ENCODE measurements at places on chromosomes 13 and 19.

DNA sequence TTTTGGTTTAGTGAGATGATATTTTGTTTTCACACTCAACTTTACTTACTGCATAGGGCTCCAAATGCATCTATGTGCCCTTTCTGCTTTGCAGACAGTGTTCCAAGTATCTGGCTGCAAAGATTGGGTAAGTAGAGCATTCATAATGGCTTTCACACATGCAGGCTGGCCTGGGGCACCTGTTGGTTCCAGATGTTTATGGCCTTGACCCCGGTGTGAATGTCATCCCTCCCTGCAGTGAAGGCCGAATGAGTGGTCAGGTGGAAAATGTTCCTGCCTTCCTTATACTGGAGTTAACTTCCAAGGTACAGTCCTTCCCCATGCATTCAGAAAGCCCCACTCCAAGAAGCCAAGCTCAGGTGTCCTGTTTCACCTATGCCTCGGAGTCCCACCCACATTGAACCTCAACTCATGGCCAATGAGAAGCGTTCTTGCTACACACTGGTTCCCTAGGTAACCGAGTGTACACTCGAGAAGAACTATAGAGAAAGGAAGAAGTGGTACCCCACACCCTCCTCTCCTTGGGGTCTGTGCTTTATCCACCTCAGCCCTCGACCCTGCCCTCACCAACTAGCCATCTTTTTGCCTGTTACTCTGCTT is 23.0 kb upstream of the ZNF536 start:
- no peak for DNase-seq

GRCh38 chr13:83503424-83503823 is 378.9 kb downstream of the SLITRK1 start:
- DNase-seq = no peak

DNA sequence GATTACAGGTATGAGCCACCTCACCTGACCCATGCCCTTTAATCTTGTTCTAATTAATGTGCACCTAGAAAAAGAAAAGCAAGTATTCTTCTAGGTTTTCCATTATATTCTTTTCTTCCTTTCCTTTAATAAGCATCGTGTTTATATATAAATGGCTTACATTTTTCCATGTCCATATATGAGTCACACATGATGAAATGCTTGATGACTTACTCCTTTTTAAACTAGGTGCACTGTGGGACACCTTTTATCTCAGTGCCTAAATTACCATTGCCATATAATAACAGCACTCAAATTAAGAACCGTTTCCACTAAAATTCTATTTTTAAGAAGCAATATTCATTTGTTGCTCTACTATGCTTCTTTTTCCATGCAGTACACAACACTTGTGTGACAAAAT is 363.3 kb downstream of the LIG4 start:
- no peak for DNase-seq

DNA sequence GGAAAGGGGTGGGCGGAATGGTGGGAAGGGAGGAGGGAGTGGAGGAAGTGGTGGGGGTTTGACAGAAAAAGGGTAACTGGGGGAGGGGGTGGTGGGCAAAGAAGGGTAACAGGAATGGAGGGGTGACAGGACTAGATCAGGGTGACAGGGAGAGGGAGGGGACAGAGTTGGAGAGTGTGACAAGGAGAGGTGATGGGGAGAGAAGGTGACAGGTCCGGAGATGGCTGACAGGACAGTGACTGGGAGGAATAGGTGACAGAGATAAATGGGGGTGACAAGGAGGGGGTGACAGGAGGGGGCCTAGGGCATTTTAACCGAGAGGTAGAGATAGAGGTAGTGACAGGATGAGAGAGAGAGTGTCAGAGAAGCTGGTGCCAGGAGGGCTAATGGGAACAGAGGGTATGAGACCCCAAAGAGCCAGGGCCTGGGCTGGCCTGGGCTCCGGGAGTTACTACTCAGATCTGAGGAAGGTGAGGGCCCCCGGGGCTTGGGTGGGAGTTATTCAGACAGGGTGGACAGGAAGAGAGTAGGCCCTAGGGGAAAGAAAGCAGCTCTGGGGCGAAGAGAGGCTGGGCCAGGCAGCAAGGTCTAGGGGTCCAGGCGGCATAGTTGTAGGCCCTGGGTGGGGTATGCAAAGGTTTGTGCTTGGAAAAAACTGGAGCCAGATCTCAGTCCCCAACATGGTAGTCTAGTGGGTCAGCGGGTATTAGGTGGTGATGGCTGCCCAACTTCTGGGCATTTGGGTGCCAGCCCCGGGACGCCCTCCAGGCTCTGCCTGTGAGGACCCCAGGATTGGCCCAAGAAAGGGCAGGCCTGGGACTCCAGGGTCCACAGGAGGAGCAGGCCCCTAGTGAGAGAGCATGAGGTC is 660 bp downstream of the CIC start:
- DNase-seq = no peak

GRCh38 chr19:39676004-39676403 is 20.3 kb downstream of the LGALS16 start:
- DNase-seq = no peak

- peak; percentile 29 for DNase-seq
Measured at GRCh38 chr19:34345947-34346351, 19.0 kb upstream of the GPI start.

- no peak for DNase-seq
Measured at GRCh38 chr13:27472441-27472840, 22.1 kb upstream of the MTIF3 start.

- no peak for DNase-seq
Measured at GRCh38 chr19:48514123-48514458, 2.5 kb upstream of the LMTK3 start.

- DNase-seq = no peak
Measured at GRCh38 chr13:21960108-21960507, 289.2 kb downstream of the FGF9 start.

DNA sequence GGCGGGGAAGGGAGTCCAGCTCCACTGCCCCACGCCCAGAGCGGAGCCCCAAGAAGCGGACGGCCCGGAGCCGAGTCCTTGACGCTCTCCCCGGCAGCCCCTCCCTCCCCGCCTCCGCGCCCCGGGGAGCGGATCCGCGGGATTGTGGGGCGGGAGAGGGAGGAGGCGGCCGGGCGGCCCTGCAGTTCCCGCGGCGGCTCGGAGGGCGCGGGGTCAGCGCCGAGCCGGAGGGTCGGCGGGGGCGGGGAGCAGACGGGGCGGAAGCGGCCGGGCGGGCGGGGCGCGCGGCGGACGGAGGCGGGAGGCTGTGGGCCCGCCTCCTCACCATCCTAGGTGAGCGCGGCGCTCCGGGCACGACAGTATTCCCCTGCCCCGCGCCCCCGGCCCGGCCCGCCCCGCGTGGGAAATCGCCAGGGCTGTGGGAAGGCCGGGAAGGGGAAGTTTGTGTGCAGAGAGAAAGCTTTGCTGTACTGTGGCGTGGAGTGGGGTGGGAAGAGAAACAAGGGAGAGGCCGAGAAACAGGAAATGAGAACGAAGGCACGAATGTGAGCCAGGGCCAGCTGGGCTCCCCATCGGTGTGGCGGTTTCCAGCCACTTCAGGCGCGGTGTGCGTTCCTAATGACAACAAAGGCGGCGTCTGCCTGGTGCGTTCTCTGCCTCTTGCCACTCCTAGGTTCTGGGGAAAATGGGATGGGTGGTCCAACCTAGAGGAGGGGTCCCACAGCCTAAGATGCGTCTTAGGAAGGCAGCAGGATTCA is 1.3 kb upstream of the KLF12 start:
- DNase-seq = peak; percentile 81

DNA sequence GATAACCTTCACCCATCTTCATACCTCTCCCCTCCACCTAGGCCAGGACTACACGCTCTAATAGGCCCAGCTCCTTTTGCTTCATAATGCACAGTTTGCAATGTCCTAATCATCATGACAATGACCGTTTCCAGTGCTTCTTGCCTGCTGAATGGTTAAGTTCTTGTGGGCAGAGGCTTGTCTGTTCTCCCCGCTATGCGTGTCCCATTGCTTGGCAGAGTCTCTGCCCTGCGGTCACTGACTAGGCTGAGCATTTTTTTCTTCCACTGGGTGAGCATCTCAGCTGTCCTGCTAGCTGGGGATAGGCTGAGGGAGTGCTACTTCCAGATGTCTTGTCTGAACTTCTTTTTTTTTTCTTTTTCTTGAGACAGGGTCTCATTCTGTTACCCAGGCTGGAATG is 314.7 kb downstream of the UQCRFS1 start:
- no peak for DNase-seq

GRCh38 chr19:13726323-13726722 is 38.0 kb upstream of the MRI1 start:
- no peak for DNase-seq

DNA sequence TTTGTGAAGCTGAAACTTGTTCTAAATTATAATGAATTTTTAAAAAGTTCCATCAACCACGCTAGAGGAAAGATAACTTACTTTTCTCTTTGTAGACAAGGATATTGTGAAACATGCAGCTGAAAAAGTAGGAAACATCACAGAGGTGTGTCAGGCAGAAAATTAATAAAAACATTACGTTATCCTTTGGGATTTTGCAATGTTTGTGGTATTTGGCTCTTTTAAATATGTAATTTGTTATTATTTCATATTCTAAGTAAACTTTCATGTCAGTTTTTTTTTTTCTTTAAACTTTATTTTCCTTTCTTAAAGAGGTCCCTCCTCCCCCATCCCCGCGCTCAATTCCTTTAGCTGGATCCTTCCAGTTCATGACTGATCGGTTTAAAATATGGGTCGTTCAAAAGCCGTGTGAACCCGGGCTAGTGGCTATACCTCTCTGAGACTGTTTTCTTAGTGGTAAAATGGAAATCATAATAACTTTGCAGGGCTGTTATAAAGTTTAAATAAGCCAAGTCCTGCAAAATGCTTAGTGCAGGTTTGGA is 740 bp upstream of the CCDC61 start:
- DNase-seq = no peak

DNA sequence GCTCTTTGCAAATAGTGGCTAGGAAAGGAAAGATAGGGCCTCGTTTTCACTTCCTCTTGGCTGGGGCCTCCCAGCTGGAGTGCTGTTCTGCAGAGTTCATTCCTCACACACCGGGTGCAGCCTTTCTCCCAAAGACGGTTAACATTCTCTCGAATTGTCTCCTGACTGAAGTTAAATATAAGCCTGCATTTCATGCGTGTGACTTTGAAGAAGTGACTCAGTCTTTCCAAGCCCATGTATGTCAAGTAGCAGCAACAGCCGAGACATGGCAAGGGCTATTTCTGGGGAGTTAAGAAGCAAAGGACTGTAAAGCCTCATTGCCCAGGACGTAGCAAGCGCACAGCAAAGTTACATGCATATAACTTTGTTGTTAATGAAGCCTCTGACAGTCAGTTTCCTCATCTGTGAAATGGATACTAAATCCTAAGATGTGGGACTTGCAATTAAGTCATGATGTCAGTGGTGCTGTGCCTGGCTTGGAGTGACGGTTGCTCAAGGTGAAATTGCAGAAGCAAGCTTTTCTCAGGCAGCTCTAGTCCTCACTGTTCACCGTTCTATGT is 502.4 kb downstream of the MYO16 start:
- no peak for DNase-seq
